ENCODE measurements at places on chromosomes 7 and 10.
A peak's percentile ranks its signal among the peaks of the same experiment; 100 is the strongest.

DNA sequence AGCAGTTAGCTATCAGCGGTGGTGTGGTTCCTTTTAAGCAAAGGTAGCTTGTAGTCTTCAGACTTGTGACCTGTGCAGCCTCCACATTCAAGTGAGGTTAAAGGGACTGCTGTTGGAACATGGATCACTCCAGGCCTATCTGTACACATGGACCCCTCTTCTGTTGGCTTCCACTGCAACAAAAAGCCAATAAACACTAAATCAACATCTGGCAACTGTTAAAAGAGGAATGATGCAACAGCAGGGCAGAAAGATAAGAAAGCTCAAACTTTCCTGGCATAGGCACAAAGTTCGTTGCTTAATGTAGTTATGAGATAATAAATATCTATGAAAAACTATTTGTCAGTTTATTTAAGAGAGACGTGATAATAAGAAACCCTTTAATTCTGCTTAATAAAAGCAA lies 4.0 kb upstream of the MINPP1 start:
- no peak for DNase-seq

- DNase-seq, result no peak
These were observed 113.9 kb downstream of the MYOF start for GRCh38 chr10:93368210-93368609.

DNA sequence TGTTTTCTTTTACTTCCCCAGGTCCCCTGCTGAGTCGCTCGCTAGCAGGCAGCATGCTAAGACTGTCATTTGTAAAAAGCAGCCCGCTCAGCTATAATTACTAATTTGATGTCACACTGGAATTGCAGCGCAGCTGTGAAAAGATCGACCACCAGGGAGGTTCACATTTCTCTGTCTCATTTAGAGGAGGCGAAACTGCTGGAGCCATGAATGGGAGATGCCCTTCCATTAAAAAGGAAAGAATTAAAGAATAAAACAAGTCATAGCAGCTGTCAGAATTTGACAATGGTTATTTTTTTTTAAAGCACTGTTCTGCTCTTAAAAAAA lies 153.5 kb downstream of the PIP4K2A start:
- DNase-seq, result no peak

GRCh38 chr7:135151533-135151932 lies 3.7 kb downstream of the TMEM140 start:
- no peak for DNase-seq

DNA sequence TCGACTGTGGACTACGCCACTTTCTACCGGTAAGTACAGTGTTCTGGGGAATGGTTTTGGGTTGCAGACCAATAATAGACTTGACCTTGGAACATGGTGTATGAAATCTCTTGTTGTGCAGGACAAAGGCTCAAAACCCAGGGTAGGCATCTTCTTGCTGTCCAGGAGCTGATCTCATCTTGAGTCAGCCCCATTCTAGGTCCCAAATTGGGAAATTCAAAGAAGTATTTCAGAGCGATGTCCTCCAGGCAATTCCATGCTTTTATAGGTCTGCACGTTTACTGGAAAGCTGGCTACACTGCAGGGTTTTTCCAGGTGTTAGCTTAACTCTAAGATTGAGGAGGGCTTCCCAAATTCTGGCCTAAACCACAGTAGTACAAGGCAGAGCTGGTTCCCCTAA lies 180.7 kb downstream of the BMPER start:
- DNase-seq, result no peak

DNA sequence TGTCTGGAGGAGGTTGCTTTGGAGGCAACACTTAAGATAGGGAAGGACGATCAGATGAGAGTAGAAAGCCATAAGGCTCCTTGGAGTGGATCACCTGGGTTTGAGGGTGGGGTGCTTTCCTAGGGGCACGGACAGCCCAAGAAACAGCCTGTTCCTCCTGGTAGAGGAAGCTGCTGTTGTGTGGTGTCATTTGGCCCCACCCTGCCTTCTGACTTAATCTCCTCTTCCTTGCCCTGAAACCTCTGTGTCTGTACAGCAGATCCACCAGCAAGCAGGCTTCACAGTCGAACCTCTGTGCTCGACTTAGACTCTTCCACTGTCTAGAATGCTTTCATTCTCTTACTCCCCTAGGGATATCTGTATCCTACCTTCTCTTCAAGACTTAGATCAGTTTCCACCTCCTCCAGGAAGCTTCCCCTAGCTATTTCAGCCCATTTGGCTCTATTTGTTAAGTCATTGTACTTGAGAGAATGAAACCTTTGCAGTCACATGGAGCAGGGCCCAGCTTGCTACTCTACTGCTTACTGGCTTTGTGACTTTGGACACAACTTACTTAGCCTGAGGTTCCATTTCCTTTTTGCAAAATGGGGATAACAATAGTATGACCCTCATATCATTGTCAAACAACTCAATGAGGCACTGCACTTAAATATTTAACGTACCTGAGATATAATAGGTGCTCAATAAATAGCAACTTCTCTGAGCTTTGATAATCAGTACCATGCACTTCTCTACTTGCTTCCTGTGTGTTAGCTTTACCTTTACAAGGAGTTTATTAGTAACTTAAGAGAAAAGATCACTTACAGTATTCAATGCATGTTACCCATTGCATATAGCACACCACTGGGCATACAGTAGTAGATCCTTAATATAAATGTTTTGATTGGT lies 5.0 kb downstream of the MXI1 start:
- peak; percentile 63 for DNase-seq

DNA sequence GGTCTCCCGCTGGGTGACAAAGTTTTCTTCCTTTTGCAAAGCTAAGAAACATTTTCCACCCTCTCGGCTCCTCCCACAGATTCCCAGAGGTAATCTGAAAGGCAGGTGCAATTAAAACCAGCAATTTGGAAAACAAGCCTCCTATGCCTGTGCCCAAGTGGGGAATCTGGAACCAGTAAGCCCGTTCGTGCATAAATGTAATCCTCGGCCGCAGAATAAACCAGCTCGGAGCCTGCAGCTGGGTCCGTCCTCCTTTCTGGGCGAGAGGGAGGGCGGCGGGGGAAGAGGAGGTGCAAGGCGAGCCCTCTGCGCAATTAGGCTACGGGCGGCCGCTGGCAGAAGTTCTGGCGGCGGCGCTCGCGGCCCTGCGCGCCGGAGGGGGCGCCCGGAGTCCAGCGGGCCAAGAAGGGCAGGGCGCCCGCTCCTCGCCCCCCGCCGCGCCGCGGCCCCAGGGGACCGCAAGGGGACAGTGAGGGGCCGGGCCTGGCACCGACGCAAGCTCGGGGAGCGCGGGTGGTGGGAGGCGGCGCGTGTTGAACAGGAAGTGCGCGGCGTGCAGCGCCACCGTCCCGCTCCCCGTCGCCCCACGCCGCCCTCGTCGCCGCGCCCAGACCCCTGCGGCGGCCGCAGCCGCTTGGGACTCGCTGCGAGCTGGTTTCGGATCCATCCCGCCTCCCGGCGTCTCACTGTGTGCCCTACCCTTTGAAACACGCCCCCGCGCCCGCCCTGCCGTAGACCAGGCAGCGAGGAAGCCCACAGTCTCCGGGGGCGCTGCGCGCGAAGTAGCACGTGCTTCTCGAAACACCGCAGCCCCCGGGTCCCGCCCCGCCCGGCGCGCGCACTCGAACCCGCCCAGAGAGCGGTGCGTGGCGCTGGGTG lies at the start of gene PRKAG2:
TSS of gene PRKAG2 (minus strand) at position 217 of the 879 bp plus-strand sequence. CDS start 495 bp downstream, outside the sequence.
- DNase-seq, result peak; percentile 36

- DNase-seq, result no peak
These were observed 14.4 kb upstream of the RBM20 start for GRCh38 chr10:110629680-110630191.

- DNase-seq, result no peak
These were observed 211.2 kb downstream of the CACNB2 start for GRCh38 chr10:18351421-18351820.

GRCh38 chr10:104931612-104932134 lies 290.6 kb downstream of the SORCS3 start:
- no peak for DNase-seq

DNA sequence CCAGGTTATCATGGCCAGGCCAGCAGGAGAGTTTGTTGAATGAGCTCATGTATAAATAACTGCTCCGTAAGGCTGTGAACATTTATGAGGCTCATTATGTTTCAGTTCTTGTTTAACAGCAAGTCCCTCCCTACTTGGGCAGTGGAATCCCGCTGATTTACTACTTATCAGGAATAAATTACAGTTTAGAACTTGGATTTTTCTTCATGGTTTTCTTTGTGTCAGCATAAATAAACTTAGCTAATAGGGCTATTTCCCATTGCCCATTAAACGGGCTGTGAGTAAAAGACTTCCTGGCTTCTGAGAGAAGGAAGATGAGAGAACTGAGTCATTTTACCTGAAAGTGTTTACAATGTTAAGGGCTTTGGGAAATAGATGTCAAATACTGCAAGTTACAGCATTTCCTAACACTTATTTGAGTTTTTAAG lies 701.6 kb upstream of the ANKRD30A start:
- DNase-seq, result no peak

- DNase-seq, result peak; percentile 96
These were observed 4.9 kb upstream of the DNTT start for GRCh38 chr10:96299383-96299782.

GRCh38 chr7:137343281-137343841 lies at the start of gene PTN:
PTN (minus strand) TSS chr7:137343733; CDS start chr7:137254973, 88,760 bp downstream.
- DNase-seq, result no peak

DNA sequence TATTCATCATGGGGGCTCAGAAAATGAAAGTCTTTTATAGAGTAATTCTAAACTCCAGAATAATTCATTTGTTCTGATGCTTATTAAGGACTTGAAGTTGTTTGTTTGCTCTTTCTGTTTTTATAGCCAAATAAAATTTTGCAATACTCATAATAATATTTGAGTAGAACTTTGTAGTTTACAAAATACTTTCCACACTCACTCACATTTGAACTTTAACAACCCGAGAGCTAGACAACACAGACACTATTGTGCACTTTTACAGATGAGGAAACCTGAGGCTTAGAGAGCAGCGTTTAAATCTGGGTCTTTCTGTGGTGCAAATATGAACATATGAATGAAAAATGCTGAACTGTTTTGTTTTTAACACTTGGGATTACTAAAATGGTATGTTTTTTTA lies 126.8 kb downstream of the KAT6B start:
- no peak for DNase-seq

DNA sequence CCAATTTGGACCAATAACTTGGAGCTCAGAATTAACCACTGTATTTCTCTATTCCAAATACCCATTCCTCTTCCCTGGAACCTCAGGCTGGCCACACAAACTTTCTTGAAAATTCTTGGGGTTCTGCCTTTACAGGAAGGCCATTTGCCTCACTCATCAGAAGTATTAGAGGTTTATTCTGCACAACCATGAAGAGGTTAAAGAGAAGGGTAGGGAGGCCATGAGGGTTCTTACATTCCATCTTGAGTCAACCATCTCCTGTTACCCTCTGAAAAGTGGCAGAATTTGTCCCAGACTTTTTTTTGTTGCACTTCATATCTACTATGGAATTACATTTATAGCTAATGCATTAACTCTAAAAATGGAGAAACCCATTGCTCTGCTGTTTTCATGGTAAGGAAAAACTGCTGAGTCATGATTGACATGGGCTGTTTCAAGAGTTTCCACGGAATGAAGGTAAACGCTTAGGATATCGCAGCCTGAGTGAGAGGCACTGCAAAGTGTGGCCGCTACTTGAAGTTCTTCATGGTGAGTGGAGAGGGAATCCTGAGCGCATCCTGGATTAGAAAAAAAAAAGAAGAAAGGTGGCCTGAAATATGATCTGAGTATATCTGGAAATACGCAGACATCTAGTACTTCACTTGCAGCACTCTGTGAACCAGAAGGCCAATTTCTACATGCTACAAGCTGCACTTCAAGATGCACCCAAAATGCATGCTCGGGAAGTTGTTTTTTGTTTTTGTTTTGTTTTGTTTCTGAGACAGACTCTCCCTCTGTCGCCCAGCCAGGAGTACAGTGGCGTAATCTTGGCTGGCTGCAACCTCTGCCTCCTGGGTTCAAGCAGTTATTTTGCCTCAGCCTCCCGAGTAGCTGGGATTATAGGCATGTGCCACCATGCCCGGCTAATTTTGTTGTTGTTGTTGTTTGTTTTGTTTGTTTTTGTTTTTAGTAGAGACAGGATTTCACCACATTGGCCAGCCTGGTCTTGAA lies 83.7 kb downstream of the KIAA1217 start:
- no peak for DNase-seq

DNA sequence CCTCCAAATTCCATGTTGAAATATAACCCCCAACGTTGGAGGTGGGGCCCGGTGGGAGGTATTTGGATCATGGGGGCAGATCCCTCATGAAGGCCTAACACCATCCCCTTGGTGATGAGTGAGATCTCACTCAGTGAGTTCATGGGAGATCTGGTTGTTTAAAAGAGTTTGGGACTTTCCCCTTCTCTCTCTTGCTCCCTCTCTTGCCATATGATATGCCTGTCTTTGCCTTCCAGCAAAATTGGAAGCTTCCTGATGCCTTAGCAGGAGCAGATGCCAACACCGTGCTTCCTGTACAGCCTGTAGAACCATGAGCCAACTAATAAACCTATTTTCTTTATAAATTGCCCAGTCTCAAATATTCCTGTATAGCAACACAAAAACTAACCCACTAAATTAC lies 55.7 kb upstream of the CDK1 start:
- DNase-seq, result no peak

GRCh38 chr7:3302681-3303320 lies 1.7 kb downstream of the SDK1 start:
- DNase-seq, result no peak

- no peak for DNase-seq
These were observed 69.6 kb upstream of the COL1A2 start for GRCh38 chr7:94325122-94325475.

- peak; percentile 17 for DNase-seq
These were observed 461 bp upstream of the FIGNL1 start for GRCh38 chr7:50450590-50451032.

GRCh38 chr10:63383141-63383540 lies 82.6 kb downstream of the JMJD1C start:
- DNase-seq, result no peak

- no peak for DNase-seq
These were observed 65.3 kb downstream of the TFEC start for GRCh38 chr7:115965236-115965635.

DNA sequence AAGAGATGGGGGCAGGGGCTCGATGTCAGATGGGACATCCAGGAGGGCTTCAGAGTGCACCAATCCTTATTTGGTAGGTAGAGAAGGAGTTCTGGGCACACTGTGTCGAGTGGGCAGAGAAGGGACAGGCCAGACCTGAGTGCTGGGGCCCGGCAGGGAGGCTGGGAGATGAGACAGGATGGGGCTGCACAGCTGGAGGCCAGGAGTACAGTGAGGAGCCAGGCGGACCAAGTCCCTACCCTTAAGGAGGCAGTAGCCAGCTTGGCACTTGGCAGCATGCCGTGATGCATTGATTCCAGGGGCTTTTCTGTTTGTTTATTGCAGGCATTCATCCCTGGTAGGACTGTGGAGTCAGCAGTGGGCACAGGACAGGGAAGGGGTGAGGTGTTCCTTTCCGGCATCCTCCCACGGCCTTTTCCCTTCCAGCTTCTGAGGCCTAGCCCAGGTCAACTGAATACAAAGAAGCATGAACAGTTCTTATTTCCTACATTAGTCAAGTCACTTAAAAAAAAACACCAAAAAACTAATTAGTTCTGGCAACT lies 168.8 kb upstream of the CDCA7L start:
- DNase-seq, result no peak

- DNase-seq, result no peak
These were observed 13.4 kb upstream of the HNRNPH3 start for GRCh38 chr10:68318331-68319059.

Data from Jurkat, Clone E6-1 (cell line).